NCI-H146 (cell line): ENCODE measurements at places on chromosomes 2 and 18.

- peak; percentile 10 for DNase-seq
Measured at GRCh38 chr18:41938445-41938844, 16.6 kb upstream of the PIK3C3 start.

DNA sequence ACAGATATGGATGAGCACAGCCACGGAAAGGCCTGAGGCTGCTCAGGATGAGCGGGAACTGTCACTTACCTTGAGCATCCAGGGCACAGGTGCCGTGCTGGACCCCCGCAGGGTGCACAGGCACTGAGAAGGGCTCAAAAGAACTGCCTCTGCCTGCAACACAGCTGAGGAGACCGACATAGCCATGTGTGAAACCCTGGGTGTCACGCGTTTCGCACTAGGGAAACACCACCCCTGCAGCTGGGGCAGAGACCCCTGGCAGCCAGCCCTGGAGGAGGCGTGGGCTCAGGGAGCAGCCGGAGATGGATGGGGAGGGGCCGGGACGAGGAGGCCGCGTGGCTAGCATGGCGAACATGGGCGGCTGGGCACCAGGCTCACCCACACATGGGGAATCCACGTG is 228.9 kb downstream of the EIPR1 start:
- no peak for DNase-seq

- no peak for DNase-seq
Measured at GRCh38 chr2:69141061-69141460, 128.1 kb downstream of the ANTXR1 start.

GRCh38 chr2:119230219-119231185 is 6.9 kb downstream of the STEAP3 start:
- DNase-seq = peak; percentile 37

DNA sequence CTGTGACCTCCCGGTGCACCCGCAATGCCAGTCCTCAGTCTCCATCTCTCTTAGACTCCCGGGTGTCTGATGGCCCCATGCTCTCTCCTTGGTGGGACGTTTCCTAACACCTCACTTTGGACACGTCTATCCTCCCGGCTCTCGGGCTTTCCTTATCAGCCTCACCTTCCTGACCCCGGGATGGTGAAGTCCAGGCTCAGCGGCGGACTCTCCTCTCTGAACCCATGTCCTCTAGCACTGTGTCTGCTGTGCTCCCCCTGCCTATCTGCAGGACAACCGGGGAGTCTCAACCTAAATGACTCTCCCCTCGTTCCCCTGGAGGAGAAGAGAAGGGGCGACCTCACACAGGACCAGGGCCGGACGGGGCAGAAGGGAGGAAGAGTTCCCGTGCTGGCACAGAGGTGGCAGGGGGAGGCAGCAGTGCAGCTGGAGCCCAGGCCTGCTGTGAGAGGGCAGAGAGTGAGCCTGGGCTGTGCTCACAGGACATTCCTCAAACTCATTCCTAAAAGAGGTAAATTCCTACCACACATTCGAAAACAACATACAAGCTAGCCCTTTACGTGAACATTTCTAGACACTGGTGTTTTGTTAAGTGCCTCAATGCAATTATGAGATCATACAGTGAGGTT is 41.9 kb downstream of the MBP start:
- no peak for DNase-seq

- DNase-seq = no peak
Measured at GRCh38 chr18:48689548-48689947, 150.7 kb downstream of the CTIF start.
